T follicular helper cell (primary cell): ENCODE measurements at places on chromosomes 7 and 10.

- DNase-seq = no peak
Measured at GRCh38 chr7:116762971-116763370, 91.0 kb downstream of the MET start.

GRCh38 chr10:10528563-10528910 lies 489.1 kb upstream of the CELF2 start:
- DNase-seq = no peak

DNA sequence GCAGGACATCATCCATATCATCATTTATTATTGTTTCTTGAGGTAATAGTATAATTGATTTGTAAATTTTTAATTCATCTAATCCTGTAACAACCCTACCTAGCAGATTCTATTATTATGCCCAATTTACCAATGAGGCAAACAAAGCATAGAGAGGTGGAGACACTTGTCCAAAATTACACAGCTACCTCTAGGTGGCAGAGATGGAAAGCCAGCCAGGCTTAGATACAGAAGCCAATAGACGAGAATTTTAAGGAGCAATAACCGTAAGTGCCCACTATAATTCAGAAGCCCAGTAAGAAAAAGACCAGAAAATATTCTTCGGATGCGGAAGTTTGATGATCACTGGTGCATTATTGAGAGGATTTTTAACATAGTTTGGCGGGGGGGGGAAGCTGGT lies 54.0 kb downstream of the ANK3 start:
- DNase-seq = no peak

DNA sequence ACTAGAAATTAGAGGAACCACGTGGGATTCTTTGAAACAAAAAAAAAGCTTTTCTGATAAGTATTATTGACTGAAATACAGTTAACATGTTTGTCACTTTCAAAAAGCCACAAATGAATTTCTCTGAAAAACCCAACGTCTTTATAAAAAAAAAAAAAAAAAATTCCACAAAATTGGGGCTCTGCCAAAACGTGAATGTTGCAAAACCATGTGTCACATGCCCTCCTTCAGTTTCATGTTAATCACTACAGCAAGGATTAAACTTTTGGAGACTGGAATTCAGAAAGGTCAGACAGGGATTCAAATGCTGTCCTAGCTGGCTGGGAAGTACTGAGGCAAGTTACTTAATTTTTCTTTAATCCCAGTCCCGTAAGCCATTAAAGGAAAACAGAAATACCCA lies 278.0 kb upstream of the KLF14 start:
- no peak for DNase-seq

GRCh38 chr7:118169146-118169545 lies 14.8 kb upstream of the LSM8 start:
- no peak for DNase-seq

GRCh38 chr7:77888998-77889397 lies 90.4 kb downstream of the PHTF2 start:
- DNase-seq = no peak

DNA sequence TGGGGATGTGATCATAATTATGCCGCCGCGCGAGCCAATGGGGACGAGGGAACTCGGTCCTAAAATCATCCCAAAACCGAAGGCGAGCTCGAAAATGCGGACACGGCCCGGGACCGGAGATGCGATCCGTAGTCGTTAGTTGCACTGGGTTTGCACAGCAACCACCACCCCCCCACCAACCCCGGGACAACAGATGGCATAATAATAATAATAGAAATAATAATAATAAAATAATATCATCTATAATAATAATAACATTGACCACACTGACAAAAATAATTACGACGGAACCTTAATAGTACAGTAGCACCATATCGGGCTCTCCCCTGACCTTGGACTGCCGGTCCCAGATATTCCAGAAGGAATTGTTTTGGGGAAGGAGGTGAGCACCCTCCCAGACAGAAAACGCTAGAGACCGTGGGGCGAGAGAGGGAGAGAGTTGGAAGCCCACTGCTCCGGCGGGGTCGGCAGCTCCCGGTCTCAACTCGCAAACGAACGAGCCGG lies 1.1 kb upstream of the EMX2 start:
- no peak for DNase-seq

- DNase-seq = no peak
Measured at GRCh38 chr7:91550931-91551330, 286.7 kb downstream of the FZD1 start.

DNA sequence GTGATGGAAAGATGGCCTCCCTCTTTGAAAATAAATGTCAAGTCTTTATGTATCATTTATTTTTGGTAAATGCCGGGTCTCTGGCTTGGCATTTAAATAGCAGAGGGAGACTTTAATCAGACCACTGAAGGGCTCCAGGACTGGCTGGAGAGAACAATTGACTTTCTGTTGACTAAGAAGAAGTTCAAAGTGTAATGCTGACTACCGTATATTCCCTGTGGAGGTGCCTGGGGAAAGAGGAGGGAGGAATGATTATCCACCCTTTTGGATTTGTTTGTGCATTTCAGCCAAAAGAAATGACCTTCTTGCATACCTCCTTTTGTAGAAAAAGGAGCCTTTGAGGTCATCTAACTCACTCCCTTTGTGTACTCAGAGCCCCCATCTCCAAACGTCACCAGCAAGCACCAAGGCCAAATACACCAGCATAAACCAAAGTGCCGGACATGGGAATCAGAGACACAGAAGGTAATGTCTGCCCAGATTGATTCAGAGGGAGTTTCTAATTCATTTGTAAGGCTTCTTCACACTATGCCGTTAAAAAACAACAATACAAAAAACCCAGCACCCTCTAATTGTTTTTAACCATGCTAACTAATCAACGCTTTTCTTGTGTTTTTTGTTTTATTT lies 75.2 kb downstream of the PRLHR start:
- DNase-seq = no peak

GRCh38 chr10:47183704-47184041 lies 116.3 kb upstream of the GDF10 start:
- DNase-seq = no peak

GRCh38 chr10:48251152-48251524 lies 23.4 kb downstream of the FRMPD2 start:
- no peak for DNase-seq

GRCh38 chr7:21253740-21254687 lies 173.9 kb upstream of the SP4 start:
- peak; percentile 1 for DNase-seq

- no peak for DNase-seq
Measured at GRCh38 chr10:49194212-49194920, 6.2 kb upstream of the TMEM273 start.

DNA sequence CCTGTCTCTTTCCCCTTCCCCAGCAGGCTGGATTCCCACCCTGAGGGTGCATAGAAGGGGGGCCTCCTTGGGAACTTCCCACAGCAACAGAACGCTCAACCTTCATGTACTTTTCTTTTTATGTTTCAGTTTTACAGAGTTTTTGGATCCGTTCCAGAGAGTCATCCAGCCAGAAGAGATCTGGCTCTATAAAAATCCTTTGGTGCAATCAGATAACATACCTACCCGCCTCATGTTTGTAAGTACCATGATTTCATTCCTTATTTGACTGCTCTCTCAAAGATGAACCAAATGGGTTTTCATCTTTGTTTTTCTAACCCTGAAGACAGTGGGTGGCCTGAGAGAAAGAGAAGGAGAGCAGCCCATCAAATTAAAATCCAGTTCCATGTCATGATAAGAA lies 46.7 kb downstream of the PLPP4 start:
- no peak for DNase-seq

- no peak for DNase-seq
Measured at GRCh38 chr7:46143949-46144917, 223.2 kb upstream of the IGFBP3 start.

DNA sequence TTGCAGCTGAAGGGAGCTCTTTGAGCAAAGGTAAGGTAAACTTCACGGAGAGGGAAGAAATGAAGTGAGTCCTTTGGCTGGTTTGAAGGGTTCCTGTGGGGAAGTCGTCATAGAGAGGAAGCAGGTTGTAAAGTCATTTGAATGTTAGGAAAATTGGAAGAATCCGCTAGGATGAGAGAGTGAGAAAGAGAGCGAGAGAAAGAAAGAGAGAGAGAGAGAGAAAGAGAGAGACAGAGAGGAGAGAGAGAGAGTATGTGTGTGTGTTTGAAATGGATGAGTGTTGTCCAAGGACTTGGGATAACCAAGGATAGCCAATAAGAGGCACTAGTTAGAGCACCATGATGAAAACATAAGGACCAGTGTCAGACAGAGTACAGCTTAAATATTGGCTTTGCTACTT lies 43.1 kb downstream of the FEZF1 start:
- no peak for DNase-seq

GRCh38 chr7:140857048-140857447 lies 67.7 kb downstream of the BRAF start:
- DNase-seq = no peak

GRCh38 chr10:52879091-52879807 lies 106.7 kb upstream of the MBL2 start:
- no peak for DNase-seq

- DNase-seq = no peak
Measured at GRCh38 chr10:131212763-131213325, 98.7 kb downstream of the TCERG1L start.

- no peak for DNase-seq
Measured at GRCh38 chr7:23332910-23333612, 33.9 kb downstream of the MALSU1 start.

DNA sequence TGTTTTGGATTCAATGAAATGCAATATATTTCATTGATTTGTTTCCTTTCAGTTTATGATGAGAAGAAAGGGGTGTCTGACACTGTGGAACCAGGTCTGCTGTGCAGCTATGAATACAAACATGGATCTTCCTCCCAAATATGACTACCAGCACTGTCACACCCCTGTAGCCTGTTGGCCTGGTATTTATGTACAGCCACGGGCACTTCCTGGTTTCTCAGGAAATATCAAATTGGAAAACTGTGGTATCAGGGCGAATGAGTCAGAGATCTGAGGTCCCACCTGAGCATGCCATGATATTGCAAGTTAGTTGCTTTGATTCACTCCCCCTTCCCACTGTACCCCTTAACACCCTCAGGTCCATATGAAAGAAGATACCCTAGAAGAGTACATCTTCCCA lies 87.8 kb downstream of the DNMBP start:
- DNase-seq = no peak

DNA sequence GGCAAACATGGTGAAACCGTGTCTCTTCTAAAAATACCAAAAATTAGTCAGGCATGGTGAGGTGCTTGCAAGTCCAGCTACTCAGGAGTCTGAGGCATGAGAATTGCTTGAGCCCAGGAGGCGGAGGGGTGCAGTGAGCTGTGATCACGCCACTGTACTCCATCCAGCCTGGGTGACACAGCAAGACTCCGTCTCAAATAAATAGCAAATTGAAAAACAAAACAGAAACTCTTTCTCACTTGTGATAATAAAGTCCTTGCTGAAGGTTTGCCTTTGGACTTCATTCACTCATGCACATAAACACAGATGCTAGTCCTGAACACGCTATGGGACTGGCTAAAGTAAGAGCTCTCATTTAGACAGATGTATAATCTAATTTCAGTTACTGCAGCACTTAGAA lies 37.6 kb downstream of the ANK3 start:
- DNase-seq = no peak

DNA sequence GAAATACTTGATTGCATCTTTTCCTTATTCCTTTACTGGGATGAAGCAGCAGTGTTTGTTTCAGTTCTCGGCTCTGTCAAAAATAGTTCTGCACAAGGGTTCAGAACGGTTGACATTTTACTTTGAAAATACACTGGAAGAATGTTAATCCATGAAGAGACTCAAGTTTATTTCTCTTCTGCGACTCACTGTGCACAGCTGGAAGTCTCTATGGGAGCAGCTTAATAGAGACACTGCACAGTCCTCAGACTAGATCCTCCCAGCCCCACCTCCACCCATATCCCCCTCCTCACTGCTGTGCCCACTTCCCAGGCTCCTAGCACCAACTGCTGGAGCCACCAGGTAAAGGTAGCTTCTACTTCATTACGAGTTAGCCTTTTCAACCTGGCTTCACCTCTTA lies 517.8 kb downstream of the GRID1 start:
- DNase-seq = no peak

DNA sequence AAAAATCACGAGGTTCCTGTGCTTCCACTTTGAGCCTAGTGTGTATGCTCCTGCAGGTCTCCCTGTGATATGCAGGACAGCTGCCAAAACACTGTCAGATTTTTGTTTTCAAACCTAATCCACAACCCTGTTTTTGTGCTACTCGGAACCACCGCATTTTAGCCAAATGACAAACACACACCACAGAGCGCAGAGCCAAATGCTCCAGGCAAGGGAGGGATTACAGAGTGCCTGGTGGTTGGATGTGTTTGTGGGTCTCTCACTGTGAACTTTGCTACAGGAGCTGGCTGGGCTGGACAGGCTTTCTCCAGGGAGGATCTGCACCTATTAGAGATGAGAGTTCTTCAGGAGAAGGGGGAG lies 5.7 kb upstream of the RBM28 start:
- DNase-seq = no peak

- DNase-seq = no peak
Measured at GRCh38 chr7:128274246-128274883, 33.3 kb downstream of the LEP start.

GRCh38 chr10:804787-805619 lies 115.5 kb upstream of the DIP2C start:
- no peak for DNase-seq

DNA sequence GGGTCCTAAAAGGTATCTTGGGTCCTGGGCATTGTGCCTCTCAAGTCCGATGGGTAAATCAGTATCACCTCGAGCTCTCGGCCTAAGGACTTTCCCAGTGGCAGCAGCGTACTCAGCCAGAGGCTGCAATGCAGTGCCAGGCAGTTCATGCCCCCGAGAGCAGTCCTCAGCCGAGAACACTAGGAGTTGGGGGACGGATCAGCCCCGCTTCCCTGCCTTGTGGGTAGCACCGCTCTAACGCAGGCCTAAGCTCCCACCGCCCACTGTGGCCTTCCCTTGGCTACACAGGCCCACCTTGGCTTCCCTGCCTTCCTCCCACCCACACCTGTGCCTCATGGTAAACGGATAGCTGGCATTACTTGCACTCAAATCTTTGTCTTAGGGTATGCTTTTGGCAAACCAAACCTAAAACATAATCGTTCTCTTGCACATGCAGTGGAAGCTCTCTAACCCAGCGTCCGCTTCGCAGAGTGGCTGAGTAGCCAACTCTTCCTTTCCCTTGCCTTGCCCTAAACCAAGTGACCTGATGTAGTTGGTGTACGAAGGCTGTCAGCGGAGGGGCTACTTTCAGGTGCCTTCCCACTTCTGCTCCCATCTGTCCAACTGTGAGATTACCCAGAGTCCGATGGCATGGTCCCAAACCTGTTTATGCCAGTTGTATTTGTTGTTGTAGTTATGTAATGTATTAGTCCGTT lies 73.2 kb upstream of the CHST15 start:
- no peak for DNase-seq

DNA sequence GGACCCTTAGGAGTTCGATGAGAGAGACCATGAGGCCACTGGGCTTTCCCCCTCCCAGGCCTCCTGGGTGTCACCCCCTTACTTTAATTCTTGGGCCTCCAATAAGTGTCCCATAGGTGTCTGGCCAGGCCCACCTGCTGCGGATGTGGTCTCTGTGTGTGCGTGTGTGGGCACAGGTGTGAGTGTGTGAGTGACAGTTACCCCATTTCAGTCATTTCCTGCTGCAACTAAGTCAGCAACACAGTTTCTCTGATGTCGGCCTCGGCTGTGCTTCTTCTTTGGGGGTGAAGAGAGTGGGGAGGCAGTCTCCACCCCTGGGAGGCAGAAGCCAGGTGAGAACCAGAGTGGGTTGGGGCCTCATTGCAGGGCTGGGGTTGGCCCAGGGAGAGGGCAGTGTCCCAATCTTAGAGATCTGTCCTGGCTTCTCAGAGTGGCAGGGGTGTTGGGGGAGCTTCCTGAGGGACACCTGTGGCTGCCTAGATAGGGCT lies 1.5 kb downstream of the PVRIG start:
- peak; percentile 76 for DNase-seq

- no peak for DNase-seq
Measured at GRCh38 chr10:57169597-57169996, 808.5 kb upstream of the ZWINT start.
